Activated naive CD4-positive, alpha-beta T cell treated with anti-CD3 and anti-CD28 coated beads, Interleukin-2, amount 50 U/mL, for 72 hours (primary cell): ENCODE measurements at places on chromosomes 1 and 21. TPM values are rescaled to one million over a fixed set of nuclear protein-coding genes. Genes with fewer than 3 reads are reported as not detected.

- DNase-seq = peak; percentile 18
These were observed 200.0 kb downstream of the GABPA start for GRCh38 chr21:25934771-25935224.

DNA sequence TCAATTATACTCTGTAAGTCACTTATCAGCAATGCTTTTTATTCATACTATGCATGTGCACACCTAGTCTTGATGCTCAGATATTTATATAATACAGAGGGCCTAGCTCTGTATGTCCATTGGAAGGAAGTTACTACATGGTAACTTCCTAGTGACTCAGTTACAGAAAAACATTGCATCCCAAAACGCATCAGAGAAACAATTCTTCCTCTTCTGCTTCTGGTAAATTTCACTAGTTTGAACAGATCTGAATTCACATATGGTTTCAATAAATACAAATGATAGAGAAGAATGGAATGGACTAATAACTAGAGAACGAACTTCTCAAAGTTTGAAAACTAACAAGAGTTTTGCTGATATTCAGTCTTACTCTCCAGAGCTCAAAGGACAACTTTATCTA is 811.3 kb upstream of the ADGRL2 start:
- no peak for DNase-seq

DNA sequence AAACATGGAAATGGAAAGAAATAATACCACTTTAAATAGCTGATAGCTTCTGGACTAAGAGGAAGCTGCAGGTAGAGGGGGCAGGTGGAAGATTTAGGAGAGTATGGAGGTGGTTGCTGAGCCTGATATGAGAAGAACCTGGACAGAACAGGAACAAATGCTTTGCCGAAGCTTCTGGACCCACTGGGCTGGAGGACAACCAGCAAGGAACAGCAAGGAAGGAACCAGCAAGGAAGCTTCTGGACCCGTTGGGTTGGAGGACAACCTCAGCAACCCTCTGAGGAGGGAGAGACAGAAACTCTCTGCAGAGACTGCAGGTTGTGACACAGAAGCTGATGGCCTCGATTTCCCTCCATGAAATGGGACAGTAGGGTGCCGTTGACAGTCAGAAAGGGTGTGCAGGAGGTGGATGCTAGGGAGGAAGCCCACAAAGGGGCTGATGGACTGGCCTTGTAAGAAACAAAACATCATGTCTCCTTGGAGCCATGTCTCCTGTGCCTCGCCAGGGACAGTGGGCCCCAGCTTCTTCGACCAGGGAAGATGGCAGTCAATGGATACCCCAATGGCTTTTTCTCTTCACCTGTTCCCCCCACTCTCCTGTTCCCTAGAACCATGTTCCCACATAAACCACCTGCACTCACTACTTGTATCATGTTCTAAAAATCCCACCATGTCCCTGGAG is 8.3 kb upstream of the WNT3A start:
- peak; percentile 25 for DNase-seq

- DNase-seq = no peak
These were observed 150.3 kb downstream of the NUF2 start for GRCh38 chr1:163471779-163472650.

- no peak for DNase-seq
These were observed 4.5 kb downstream of the PMVK start for GRCh38 chr1:154931940-154932487.

DNA sequence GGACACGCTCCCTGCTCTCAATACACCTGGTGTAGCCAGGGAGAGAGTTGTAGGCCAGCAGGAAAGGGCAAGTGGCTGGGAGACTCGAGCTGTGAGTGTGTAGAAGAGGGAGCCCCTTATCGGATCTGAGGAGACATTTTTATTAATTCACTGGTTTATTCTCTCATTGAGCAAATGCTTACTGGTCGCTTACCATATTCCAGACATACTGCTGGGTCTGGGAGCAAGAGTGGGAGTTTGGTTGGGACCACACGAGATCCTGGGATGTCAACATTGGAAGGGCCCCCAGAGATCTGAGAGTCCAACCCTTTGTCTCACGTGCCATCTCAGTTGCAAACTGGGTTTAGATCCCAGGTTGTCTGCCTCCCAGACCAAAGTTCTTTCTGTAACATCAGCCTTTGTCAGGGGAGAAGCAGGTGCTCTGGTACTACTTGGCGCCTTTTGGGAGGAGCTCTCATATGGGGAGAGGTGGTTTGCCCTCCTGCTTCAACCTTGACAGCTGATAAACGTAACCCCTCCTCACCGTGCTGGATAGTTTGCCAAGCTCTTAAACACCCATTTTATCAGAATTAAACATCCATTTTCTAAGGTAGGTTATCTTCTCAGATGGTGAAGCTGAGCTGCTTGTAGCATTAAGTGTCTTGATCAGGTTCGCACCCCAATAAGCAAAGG is 742 bp downstream of the TMEM222 start:
- no peak for DNase-seq

- no peak for DNase-seq
These were observed 3.1 kb downstream of the BACE2 start for GRCh38 chr21:41170859-41171609.

Gene RAVER2
- total RNA-seq = 2.7 TPM

DNA sequence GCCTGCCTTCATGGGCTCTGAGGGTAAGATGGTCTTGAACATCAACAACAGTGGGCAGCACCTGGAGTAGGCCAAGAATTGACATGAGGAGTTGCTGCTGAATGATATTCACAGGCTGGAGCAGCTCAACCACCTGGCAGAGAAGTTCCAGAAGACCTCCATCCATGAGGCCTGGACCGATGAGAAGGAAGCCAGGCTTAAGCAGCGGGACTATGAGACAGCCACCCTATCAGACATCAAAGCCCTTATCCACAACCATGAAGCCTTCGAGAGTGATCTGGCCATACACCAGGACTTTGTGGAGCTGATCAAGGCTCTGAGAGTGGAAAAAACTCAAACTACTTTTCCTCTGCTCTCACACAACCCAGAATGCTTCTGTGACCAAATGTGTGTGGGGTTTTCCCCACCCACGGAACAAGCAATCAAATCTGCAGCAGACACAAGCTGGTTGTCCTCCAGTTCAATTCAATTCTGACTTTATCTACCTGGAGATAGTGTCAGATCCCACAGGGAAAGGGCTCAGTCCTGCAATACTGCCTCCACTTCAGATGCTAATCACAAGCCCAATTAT is 12.1 kb upstream of the EPHA10 start:
- no peak for DNase-seq

Gene RNU1-2
- 1,722 TPM for total RNA-seq

- DNase-seq = no peak
These were observed 7.3 kb upstream of the NRAS start for GRCh38 chr1:114723915-114724314.

Gene ATF3
- total RNA-seq = 48.4 TPM
